ENCODE measurements at places on chromosomes 5 and 9.

- peak; percentile 4 for DNase-seq
Observed at GRCh38 chr9:110048976-110049698, 158.8 kb downstream of the C9orf152 start.

DNA sequence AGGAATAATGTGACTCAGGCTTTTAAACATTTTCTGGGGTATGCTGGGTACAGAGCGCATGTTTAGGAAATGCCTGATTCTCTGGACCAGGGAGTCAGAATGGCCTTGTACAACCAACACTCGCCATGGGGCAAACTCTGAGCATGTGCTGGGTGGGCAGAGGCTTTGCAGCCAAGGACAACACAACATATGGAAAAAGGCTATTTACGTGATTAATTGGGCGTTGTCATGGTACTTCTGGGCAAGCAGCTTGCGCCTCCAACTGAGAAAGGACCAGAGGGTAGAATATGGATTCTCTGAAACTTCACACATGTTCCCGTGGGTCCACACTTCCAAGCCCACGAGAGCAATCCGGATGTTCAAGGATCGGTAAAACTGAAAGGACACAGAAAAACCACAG lies 49.1 kb downstream of the NIPAL4 start:
- no peak for DNase-seq

DNA sequence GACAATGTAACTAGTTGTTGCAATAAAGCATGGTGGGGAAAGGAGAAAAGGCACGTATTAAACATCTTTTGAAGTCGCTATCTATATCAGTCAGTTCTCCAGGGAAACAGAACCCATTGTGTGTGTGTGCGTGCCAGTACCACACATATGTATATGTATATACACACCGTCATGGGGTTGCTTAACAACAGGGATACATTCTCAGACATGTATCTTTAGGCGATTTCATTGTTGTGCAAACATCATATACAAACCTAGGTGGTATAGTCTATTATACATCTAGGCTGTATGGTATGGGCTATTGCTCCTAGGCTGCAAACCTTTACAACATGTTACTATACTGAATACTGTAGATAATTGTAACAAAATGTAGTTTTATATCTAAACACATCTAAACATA lies 2.3 kb downstream of the CDKN2B-AS1 start:
- DNase-seq, result no peak

DNA sequence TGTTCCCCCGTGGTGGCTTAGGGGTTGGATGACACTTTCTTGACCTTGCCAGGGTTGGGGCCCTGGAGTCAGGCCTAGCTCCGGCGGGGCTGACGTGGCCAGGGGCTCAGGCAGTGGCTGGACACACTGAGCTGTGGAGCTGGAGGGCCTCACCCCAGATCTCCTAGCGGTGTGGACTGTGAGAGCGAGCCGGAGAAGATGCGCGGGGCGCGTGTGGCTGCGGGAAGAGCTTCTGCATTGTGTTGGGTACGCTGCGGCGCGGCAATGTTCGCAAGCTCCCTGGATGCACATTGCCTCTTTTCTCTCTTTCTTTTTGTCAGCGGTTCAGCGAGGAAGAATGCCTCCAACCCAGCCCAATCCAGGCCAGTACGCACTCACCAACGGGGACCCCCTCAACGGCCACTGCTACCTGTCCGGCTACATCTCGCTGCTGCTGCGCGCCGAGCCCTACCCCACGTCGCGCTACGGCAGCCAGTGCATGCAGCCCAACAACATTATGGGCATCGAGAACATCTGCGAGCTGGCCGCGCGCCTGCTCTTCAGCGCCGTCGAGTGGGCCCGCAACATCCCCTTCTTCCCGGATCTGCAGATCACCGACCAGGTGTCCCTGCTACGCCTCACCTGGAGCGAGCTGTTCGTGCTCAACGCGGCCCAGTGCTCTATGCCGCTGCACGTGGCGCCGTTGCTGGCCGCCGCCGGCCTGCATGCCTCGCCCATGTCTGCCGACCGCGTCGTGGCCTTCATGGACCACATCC lies 4.8 kb downstream of the NR2F1 start:
- DNase-seq, result no peak

DNA sequence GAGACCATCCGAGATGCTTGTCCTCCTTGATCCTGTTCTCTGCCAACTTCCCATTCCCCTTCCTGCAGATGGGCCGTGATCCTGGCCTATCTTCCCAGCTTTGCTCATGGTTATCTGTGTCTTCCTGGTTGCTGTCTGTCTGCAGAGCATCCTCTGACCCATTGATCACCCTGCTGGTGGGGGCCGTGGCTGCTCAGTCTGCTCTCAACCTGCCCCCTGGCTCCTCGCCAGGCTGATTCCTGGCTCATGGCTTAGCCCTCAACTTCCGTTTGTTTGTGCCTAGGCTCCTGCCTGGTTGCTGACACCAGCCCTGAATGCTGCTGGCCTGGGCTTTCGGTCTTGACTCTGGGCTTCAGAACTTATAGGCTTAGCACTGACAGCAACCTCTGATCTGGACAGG lies 67.1 kb upstream of the SMIM15 start:
- DNase-seq, result no peak

DNA sequence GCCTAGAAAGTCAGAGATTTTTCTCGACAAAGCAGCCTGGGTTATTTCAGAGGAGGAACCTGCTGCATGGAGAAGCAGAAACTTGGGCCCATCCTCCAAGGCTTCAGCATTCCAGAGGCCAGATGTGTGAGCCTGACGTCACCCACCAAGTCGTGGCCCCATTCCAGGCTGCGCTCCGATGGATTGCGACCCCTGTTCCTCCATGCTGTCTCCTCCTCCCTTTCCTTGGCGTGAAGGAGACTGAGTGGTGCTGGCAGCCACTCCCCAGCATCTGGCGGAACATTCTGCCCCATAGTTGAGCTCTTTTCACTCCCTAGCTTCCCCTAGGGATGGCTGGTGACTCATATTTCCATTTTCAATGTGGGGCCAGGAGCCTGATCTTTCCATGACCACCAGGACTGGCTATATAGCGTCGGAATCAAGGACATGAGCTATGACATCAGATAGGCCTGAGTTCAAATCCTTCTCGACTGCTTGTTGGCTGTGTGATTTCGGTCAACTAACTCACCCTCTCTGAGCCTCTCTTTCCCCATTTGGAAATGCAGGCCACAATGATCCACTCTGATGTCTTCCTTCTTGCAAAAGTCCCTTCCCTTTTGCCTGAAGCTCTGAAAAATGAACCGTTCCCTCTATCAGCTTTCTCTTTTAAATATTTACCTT lies 24.5 kb upstream of the DUSP1 start:
- no peak for DNase-seq

- DNase-seq, result no peak
Observed at GRCh38 chr9:124716808-124717207, 54.3 kb downstream of the NR6A1 start.

DNA sequence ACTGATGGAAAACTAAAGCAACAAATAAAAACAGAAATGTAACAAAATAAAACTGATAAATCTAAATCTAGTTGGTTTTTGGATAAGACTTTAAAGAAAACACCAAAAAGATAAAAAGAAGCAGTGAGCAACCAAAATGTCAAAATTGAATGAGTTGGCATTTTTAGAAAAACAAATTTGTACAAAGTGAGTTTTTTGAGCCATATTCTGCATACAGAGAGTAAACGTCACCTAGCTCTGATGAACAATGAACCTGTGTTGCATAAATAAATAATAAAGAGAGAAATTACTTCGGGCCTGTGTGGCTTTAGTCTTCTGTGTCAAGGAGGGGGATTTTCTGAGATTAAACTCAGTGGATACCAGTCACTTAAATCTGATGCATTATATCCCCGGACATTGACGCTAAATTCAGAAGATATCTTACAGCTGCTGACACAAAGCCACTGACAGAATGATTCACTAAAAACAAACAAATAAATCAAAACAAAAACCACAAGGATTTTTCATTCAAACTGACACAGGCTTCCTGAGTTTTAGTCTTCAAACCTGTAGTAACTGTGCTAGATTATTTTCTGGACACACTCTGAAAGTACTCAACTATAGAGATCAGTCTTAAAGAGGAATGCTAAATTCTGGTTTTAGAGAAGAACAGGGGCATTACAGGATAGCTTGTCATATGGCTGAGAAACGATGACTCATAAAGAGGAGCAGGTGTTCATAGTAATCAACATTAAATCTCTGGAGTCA lies 403.5 kb upstream of the ST8SIA4 start:
- no peak for DNase-seq

DNA sequence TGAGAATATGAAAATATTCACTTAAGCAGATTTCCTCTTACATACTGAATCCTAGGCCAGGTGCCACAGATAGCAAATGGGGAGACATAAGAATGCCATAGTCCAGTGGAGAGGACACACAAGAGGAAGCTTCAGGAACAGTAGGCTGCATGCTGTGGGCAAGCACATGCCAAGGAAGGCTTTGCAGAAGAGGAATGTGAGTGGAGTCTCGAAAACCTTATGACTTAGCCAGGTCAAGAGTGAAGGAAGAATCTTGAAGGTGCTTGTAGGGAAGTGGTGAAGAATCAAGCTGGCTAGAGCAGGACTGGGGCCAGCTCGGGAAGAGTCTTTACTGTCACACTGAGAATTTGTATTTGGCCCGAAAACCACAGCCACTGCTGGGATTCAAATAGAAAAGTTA lies 20.4 kb downstream of the RPS23 start:
- no peak for DNase-seq

DNA sequence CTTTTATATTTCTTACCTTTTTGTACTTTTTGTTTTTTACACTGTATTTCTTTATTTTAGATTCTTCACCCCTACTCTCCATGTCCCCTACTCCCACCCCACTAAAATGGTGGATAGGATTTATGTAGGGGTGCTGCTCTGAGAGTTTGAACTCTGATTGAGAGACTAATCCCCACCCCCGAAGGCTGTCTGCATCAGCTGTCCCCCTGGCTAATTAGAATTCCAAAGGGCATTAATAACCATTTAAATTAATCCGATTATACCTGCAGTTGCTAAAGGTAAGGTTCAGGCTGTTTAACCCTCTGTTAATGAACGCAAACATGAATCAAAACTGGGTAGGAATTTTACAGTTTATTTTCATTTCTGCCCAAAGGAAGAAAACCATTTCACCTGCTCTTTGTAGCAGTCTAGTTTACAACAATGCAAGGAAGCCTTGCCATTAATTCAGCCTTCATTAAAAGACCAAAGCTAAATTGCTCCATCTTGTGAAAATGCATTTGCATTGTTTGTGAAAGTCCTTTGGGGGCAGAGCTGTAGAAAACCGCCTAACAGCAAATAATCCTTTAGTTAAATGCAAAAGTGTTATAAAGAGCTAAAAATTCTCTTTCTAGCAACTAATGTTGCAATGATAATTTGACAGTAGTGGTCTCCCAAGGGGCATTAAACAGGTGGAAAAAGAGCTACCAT lies 71.2 kb downstream of the ZCCHC7 start:
- no peak for DNase-seq

DNA sequence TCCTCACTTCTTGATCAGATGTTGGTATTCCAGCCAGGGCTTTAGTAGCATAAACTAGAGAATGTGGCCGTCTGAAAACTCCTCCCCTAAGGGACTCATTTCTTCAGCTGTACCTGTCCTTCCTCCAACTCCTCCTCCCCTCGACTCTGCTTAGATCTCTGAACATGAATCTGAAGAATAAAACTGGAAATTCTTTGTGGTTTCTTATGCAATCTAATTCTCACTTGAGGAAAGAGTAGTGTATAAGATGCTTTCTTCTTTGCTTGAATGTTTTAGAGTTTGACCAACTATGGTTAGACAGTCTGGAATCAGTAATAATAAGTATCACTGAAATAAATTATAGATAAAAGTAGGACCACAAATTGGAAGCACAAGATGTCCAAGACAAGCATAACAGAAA lies 128.5 kb downstream of the LRRC70 start:
- no peak for DNase-seq

DNA sequence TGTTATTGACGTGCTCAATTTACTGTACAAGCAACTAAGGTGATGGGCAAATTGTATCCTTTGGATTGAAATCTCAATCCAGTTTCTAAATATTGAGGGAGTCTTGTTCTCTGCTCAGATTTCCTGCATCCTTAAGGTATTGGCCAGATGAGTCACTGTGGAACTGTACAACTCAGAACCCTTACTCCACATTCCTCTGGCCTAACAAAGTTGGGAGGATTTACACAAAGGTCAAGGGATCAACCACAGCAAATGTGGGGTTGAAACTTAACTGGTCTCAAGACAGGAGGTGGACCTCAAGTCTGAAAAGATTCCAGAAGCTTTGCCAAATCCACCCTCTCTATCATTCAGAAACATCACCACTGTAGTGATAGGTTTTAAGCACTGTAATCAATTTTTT lies 81.5 kb upstream of the AGXT2 start:
- no peak for DNase-seq

- DNase-seq, result no peak
Observed at GRCh38 chr9:69931340-69931739, 110.7 kb downstream of the CFAP95 start.

GRCh38 chr5:172102218-172102870 lies 85.7 kb downstream of the STK10 start:
- no peak for DNase-seq

DNA sequence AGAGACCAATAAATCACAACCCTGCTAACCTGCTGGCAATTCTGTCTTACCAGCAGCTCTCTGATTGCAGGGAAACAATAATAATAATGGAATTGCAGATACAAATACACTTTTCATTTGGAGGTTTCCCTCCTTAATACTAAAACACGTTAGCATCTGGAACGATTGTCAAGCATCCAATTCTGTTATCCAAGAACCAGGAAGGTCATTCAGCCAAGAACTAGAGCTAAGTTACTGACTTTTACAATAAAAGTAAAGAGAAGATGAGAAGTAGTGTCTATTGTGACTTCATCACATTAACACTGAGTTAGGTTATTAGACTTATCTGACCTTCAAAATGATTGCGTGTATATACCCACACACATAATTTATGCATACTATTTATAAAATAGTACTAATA lies 335.6 kb downstream of the BRINP1 start:
- DNase-seq, result no peak

DNA sequence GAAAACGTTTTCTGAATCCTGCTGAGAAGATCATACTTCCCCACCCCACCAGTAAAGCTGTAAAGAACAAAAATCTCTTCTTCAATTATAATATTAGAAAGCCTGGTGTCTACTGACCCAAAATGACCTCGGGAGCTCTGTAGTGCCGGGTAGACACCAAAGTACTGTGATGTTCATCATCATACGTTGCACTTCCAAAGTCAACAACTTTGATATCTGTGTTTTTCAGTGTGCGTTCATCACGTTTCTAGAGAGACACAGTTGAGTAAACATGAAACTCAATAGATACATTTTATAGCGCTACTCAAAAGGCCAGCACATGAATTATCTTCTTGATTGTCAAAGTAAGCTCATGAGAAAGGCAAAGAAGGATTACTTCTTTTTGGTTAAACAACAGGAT lies 14.6 kb downstream of the CLK4 start:
- DNase-seq, result no peak

Measured in stimulated activated CD4-positive, alpha-beta T cell treated with anti-CD3 and anti-CD28 coated beads, Interleukin-12 subunit alpha, Interleukin-12 subunit beta, amount 100 ng/mL, for 48 hours (primary cell).